ENCODE measurements at places on chromosomes 1 and 21. TPM values are rescaled to one million over a fixed set of nuclear protein-coding genes. Genes with fewer than 3 reads are reported as not detected.

Gene KANK4
- total RNA-seq = 4.0 TPM

Gene ZFP69B
- 2.7 TPM for total RNA-seq

Gene CELA2B
- not detected for total RNA-seq

Gene ZNF648
- 0.12 TPM for total RNA-seq

Gene KCNK1
- total RNA-seq = 1.8 TPM

Gene FMO2
- not detected for total RNA-seq

Gene CR1L
- total RNA-seq = not detected

Gene BRDT
- not detected for total RNA-seq

Gene PTPN14
- 5.4 TPM for total RNA-seq
